Activated CD4-positive, alpha-beta T cell treated with anti-CD3 and anti-CD28 coated beads for 48 hours (primary cell): ENCODE measurements at places on chromosomes 13 and 19.

DNA sequence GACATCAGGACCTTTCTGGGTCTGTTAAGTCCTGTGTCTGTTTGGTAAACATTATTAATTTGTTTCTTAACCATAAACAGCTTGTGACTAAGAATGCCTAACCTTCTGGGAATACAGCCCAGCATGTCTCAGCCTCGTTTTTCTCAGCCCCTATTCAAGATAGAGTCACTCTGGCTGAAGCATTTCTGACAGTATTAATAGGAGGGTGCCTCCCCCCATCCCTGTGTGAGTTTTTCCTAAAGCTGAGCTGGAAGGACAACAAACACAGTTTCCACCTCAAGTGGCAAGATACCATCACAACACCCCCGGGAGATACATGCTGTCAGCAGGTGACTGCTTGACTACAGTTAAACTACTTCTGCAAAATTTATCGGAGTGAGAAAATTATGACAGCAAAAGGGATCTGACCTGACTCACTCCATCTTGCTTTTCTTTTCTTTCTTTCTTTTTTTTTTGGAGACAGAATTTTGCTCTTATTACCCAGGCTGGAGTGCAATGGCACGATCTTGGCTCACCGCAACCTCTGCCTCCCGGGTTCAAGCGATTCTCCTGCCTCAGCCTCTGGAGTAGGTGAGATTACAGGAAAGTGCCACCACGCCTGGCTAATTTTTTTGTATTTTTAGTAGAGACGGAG, 59.3 kb upstream of the ABCC4 start:
- no peak for DNase-seq

GRCh38 chr19:17424743-17425365, 5.0 kb downstream of the MVB12A start:
- DNase-seq: peak; percentile 58

GRCh38 chr13:99965329-99966000, 6.1 kb downstream of the ZIC5 start:
- no peak for DNase-seq

DNA sequence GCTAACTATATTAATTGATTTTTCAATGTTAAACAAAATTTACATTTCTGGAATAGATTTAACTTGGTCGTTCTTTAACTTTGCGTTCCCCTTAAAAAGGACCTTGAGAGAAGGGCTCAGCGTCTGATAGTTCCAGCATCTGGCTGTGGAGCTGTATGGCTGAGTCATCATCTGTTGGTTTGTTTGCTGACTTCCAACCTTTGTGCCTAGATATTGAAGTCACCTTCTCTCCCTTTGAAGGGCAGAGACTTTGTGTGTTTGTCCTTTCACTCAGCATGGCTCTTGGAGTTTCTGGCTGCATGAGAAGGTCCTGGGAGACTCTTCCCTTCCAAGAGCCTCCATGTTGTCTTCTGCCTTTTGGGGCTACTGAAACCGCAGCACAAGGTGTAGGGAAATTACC, 16.6 kb upstream of the IRS2 start:
- no peak for DNase-seq

GRCh38 chr13:97752961-97753668, 200.4 kb upstream of the IPO5 start:
- DNase-seq: no peak

DNA sequence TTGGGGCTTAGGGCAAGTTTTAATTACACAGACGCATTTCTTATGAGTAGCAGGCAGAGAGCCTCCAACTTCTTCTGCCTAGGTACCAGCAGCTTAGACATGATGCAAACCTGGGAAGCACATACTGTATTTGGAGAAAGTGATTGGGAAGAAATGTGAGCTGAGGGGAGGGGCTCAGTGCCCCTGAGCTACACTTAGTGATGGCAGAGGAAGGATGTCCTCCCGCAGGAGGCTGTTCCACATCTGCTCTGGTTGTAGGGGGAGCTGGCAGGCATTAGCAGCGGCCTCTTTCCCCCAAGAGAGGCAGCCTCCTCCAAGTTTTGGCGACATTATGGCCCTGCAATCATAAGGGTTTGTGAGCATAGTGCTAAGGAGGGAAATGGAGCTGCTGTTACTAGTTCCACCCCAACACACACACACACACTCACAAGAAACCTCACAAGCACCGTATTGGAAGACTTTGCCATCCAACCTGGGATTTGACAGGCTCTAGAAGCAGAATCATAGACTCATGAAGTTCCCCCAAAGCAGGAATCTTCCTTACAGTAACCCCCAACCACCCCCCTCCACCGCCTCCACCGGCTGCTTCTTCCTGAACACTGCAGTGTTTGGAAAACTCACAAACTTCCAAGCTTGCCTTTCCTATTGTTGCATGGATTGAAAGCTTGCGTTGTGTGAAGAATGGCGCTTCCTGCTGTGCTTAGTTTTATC, 3.3 kb downstream of the ALOX5AP start:
- DNase-seq: no peak

GRCh38 chr19:39146686-39147450, 21.3 kb downstream of the PAK4 start:
- no peak for DNase-seq

DNA sequence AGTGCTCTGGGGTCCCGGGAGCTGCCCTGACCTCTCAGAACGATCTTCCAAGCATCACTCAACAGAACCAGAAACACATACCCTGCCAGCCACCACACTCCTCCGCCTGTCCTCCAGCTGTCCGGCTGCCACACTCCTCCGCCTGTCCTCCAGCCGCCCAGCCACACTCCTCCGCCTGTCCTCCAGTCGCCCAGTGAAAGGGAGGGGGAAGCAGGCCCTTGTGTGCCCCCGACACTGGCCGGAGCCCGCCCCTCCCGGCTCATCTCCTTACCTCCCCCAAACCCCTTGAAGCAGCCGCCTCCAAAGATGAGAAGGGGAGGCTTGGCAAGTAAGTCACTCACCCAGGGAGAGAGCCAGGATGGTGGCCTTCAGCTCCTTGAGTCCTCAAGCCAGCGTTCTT, 40.2 kb downstream of the STK24 start:
- DNase-seq: no peak

GRCh38 chr19:7393939-7394730, 45.4 kb downstream of the ARHGEF18 start:
- DNase-seq: no peak

DNA sequence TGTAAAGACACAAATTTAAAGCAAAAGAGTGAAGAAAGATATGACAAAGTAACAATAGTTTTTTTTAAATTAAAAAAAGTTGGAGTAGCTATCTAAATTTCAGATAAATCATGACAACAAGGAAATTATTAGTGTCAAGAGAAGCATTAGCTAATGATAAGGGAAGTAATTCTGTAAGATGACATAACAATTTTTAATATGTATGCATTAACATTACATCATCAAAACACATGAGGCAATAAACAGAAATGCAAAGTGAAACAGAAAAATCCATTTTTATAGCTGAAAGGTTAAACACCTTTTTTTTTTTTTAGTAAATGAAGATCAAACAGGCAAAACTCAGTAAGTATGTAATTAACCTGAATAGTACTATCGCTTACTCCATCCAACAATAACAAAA, 804.9 kb upstream of the PRR20A start:
- DNase-seq: no peak

DNA sequence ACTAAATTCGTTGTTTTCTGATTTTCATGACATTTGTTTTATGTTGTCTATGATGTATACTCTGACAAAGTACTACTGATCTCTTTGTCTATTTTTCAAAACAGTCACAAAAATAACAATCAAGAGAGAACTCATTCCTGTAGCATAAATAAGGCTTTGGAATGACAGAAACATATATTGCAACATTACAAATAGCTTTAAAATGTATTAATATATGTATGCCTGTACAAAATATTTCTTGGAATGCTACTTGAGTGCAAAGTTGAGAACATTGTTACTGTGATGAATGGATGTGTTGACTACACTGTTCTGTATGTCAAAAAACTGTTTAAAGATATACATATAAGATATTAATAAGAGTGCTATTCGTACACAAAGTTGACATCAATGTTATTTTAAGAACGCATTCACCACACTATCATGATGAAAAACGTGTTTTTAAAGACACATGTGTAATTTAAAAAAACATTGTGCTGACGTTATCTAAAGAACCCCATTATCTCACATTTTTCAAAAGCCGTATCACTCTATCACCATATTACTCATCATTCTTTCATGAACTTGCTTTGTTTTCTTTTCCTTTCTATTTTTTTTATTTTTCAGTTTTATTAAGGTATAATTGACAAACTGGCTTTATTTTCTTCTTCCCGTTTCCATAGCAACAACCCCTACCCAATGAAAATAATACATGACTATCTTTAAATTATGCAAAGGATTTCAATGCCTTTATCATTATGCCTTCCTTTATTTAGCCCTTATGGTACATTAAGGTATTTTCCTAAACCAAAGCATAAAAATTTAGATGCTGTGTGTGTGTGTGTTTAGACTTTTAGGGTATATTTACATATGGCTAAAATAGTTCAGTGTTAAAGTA, 918.8 kb downstream of the SLITRK1 start:
- no peak for DNase-seq

DNA sequence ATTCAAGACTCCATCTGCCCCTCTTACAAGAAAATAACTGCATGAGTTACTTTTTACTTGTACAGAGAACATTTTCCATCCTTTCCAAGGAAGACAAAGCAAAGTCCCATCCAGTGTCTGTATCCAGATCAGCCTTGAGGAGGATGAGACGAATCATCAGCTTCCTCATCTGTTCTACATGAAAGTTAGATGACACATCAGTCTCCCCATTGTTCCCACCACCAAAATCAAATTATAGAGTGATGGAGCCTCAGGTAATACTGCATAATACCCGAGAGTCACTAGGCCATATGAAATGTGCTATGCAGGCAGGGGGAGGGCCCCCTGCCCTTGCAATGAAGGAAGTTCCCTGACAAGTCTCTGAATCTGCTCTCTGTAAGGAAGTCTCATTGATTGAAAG, 1244.6 kb upstream of the SLC10A2 start:
- no peak for DNase-seq

DNA sequence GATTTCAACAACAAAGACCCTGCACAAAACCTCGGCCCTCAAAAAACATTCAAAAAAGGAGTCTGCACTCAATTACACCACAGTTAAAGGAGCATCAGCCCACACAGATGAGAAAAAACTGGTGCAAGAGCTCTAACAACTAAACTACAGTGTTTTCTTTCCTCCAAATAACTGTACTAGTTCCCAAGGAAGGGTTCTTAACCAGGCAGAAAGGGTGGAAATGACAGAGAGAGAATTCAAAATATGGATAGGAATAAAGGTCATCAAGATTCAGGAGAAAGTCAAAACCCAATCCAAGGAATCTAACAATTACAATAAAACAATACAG, 176.4 kb upstream of the TRPC4 start:
- no peak for DNase-seq

DNA sequence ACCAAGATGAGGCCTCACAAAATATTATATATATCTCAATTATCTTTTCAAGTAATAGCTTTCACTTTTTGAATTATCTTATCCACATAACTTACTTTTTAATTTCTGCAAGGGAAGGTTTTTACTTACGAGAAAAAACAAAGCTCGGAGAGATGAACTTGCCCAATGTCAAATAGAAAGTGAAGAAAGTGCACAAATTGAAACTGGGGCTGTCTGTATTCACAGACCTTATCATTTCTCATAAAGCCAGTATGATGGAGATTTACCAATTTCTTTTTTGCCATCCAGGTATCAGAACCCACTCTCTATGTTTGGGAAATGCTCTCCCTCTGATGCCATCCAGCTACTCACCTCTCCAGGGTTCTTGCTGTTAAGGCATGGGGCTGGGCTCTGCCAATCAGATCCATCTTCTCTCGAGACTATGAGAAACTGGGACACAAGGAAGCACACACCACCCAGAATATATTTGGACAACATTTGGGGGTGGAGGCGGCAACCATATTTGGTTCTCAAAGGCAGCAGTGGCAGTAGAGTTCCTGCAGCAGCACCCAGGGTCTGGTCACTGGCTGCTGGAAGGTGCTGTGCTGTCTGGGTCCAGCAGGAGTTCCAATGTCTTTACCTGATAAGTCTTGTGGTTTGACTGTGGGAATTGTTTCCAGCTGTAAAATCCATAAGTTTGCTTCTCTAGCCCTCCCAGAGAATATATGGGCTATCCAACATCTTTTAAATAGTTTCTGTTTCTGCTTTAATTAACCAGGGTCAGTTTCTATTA, 45.8 kb upstream of the SCEL start:
- DNase-seq: no peak

- peak; percentile 65 for DNase-seq
Measured at GRCh38 chr19:46746281-46747057, at the start of gene STRN4. STRN4 (minus strand) TSS chr19:46746450; CDS start chr19:46746430, 20 bp downstream.

GRCh38 chr13:27313770-27314169, 43.1 kb downstream of the RASL11A start:
- DNase-seq: no peak

DNA sequence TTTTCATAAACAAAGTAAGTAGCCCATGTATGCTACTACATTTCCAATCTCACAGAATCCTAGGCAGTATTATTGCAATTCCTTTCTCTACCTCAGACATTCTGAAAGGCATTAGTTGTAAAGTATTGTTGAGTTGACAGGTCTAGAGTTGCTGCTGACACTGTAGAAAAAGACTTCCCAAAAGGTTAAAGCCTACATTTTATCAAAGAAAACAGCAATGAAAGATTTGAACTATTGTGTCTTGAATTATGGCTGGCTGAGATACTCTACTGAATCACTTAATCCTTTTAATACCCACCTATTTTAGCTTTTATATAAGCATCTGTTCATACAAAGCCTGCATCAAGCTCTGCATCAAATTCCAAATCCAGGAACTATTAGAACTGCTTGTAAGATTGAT, 1082.0 kb downstream of the OLFM4 start:
- DNase-seq: no peak

DNA sequence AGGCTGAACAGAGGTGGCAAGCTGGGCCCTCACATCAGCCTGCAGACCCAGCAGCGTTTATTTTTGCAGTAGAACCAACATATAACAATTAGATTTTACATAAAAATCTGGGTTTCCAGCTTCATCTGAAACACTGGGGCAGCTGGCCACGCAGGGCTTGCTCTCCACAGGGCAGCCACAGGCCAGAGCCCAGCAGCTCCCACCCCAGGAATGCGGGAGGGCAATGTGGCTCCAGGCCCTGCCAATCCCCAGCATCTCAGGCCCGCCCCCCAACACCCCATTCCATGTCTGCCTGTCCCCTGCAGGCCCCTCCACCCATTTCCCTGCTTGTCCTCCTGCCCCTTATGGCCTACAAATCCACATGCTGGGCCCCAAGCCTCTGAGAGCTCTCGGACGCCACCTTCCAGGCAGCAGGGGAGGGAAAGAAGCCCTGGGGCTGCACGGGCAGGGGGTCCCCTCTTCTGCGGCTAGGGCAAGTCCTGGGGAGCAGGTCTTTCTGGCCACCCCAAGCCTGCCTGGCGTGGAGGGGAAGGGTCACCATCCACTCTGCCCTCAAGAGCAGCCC, 15.0 kb upstream of the VSTM2B start:
- DNase-seq: no peak

GRCh38 chr13:76472916-76473315, 413.3 kb downstream of the KCTD12 start:
- DNase-seq: no peak

DNA sequence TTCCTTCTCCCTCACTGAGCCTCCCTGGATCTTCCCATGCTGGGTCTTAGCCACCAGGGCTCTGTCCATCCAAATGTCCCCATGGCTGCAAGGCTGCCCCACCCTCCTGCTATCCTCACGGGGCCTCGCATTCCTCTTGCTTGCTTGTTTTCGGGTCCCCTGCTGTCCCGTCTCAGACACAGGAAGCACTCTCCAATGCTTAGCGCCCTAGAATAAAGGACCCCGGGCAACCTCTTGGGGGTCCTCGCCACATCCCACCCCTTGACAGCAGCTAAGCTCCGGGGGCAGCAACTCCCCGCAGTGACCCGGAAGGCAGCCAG, 23.7 kb downstream of the SH3GL1 start:
- no peak for DNase-seq

- no peak for DNase-seq
Measured at GRCh38 chr19:57452307-57452706, 4.6 kb downstream of the VN1R1 start.

- DNase-seq: peak; percentile 33
Measured at GRCh38 chr13:32443111-32443510, 15.2 kb upstream of the N4BP2L1 start.
